ENCODE measurements at places on chromosomes 3 and 15.
A peak's percentile ranks its signal among the peaks of the same experiment; 100 is the strongest.

- DNase-seq: no peak
Measured at GRCh38 chr15:74258456-74259291, 22.5 kb downstream of the CCDC33 start.

- DNase-seq: peak; percentile 61
Measured at GRCh38 chr15:29925227-29926082, 103.2 kb upstream of the TJP1 start.

DNA sequence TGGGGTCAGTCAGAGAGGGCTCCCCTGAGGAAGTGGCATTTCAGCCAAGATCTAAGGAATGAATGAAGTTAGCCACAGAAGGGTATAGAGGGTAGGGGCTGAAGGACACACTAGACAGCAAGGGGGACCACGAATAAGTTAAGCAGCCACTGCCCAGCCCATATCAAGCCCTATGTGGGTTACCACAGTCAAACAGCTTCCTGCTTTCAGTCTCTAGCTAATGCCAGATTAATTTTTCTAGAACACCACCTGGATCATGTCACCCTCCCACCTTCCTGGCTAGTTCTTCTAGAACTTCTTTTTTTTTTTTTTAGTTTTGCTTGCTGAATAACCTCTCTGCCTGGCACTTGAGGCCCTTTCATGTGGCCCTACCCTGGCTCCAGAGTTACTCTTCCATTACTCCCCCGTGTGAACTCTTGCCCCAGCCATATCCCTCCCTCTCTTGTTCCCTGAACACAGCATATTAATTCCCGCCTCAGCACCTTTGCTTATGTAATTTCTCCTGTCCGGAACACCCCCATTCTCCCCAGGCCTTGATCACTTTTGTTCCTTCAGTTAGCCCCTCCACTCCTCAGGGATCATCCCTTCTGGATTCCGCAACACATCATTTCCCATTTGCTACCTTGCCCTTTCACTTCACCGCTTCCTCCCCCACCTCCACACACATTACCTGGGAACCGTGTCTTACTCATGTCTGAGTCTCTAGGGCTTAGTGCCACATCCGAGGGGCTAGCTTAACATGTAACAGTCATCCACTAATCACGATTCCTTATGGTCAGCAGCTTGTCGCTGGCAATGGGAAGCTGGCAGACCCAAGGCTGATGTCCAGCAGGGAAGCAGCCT is 20.6 kb upstream of the BNC1 start:
- no peak for DNase-seq

DNA sequence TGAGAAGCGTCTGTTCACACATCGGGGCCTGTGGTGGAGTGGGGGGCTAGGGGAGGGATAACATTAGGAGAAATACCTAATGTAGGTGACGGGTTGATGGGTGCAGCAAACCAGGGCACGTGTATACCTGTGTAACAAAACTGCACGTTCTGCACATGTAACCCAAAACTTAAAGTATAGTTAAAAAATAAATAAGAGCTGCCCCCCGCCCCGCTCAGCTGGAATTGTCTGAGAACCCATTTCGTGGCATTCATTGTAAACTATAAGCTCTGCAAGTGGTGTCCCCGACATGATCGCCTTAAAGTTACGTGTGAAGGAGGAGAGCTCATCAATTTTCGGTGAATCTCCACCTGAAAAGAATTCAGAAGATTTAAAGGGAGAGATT is 7.3 kb upstream of the LIPH start:
- no peak for DNase-seq

DNA sequence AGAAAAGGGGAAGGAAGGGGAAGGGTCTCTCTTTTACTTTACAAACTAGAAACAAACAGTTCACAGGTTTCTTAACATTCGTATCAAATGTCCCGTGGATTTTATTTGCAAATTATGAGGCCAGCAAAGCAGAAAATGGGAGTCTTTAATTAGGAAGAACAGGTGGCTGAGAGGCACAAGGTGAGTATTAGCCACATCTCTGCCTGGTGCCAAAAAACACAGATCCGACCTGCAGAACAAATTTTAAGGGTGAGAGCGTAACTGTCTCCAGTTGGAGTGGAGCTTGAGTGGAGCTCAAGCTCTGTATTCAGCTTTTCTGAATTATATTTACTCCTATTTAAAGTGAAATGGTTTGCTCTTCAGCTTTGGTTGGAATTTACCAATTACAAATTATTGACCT is 1004.9 kb downstream of the FHIT start:
- DNase-seq: no peak

- no peak for DNase-seq
Measured at GRCh38 chr3:59774634-59775033, 724.8 kb upstream of the CFAP20DC start.

DNA sequence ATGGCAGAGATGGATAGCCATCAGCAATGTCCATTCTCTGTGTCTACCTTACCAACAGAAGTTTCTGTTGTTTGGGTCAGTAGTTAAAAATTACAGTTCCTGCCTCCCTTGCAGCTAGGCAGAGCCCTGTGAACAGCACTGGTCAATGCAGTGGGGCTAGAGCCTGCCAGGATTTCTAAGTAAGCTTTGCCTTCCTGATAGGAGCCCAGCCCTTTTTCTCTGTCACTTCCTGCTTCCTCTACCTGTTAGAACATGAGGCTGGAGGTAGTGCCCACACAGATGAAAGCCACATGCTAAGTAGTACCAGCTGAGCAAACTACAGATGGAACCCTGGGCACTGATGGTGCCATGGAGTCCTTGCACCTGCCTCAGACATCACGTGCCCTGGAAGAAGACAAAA is 45.0 kb downstream of the MGLL start:
- no peak for DNase-seq

- no peak for DNase-seq
Measured at GRCh38 chr15:40926659-40927494, 2.3 kb upstream of the DLL4 start.

Measured in Ammon's horn (tissue), 1 donor.